Iris pigment epithelial cell (primary cell): ENCODE measurements at places on chromosomes 4 and X.
A peak's percentile ranks its signal among the peaks of the same experiment; 100 is the strongest.

- no peak for DNase-seq
Observed at GRCh38 chr4:151098979-151099228, 524 bp upstream of the RPS3A start.

DNA sequence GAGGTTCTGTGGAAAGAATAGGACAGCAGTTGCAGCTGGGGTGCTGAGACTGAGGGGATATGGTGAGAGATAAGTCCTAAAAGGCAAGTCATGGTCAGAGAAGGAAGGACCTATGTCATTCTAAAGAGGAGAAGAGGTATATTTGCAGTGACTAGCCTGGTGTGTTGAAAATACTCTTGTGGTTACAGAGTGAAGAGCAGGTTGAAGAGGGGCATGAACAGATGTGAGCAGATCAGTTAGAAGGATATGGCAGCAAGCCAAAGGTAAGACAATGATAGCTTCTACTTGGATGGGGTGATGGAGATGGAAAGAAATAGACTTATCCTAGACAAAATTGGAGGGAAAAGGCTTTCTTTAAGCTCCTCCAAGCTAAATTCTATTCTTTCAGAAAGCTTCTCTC, 469.8 kb upstream of the CPEB2 start:
- DNase-seq = no peak

GRCh38 chrX:53494436-53494835, 60.3 kb upstream of the HSD17B10 start:
- DNase-seq = peak; percentile 53

- DNase-seq = no peak
Observed at GRCh38 chrX:31166832-31167231, 95.0 kb upstream of the FTHL17 start.

DNA sequence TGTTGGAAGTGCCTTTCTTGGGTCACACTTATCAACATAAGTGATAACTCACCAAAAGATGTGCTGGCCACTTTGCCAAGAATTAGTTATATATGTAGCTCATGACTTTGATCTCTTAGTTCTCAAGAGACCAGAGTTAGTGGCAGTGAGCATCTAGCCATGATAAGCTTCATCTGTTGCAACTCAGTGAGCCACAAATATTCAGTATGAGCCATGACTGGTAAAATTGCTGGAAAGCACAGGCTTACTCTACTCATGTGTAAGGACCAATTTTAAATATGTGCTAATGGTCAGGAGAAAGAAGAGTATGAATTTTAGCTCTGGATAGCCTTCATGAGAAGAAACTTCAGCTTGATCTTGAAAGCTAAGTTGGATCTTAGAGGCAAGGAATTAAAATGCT, 59.4 kb upstream of the TLL1 start:
- peak; percentile 18 for DNase-seq
